ENCODE measurements at places on chromosomes 2 and 18.

- no peak for DNase-seq
Measured at GRCh38 chr18:71902482-71902881, 641.7 kb downstream of the CBLN2 start.

DNA sequence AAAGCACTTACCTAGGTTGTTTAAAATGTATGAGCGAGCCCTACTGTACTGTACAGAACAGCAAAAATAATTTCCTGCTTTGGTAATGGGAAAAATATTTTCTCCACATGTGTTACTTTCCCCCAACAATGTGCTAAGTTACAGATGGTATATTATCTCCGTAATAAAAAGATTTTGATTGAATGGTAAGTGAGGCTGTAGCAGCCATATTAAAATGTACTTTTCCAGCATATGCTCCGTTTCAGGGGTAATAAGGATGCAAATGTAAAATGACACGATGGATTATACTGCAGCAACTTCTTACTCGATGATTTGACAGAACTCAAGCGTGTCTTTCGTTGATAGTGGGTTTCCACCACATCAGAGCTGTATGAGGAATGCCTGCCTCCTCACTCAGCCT, 50.5 kb downstream of the OSBPL6 start:
- DNase-seq, result no peak

DNA sequence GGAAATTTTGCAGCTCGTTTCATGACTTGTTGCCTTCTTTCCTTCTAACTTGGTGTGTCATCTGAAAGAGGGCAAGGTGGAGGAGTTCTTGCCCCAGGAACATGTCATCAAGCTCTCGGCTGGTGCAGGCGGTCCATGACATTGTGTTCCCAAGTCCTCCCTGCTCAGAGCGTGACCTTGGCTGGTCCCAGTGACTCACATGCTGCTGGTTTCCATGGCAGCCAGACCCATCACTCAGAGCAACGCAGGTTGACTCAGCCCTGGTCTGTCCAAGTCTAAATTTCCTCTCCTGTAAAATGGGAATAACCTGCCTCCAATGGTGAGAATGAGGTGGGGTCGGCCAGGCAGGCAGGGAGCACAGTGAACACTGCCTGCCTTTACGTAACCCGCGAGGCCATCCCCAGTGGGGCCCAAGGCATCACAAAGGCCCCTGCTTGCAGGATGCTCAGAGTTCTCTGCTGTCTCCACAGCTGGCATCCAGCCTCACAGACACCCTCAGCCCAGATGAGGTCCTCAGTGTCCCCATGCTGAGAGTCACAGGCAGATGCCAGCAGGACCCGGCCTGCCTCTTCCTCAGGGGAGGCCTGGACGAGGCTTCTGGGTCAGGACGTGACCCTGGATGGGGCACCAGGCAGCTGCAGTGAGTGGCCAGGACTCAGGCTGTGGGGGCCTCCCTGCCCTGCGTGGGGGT, 143.7 kb downstream of the TPO start:
- no peak for DNase-seq

DNA sequence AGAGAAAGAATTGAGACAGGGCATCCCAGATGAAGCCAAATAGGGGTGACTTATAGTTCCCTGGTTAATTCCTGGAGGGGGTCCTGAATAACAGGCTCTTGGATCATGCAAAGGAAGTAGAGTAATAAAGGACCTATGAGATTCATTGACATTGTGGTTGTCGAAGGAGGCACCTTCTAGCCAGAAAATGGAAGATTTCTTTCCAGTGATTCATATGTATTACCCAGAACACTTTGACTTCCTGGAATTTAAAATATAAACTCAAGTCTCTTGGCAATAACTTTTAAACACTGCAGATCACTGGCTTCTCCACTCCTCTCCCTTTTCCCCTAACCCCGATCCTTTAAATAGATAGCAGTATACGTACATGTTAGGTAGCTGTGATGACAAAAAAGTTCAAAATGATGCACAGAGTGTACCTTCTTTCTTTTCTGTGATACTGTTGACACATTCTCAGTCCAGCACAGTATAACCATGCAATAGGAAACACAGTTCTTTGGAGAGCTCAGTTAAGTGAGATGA, 211.8 kb downstream of the LTBP1 start:
- DNase-seq, result no peak

DNA sequence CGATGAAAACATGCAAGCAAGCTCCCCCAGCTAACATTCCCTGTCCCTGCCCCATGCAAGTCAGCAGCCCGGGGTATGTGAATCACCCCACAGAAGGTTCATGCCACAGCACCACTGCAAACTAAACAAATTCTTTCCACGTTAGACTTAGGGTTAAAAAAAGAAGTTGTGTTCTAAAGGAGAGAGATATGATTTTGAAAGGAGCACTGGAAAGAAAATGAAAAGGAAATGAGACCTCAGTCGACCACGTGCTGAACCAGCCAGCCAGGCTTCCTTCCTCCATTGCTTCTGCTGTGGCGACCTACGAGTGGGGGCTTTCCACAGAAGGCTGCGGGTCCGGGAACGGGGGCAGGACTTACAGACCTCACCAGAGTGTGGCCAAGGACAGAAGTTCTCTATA, 52.0 kb downstream of the ARL4C start:
- no peak for DNase-seq

DNA sequence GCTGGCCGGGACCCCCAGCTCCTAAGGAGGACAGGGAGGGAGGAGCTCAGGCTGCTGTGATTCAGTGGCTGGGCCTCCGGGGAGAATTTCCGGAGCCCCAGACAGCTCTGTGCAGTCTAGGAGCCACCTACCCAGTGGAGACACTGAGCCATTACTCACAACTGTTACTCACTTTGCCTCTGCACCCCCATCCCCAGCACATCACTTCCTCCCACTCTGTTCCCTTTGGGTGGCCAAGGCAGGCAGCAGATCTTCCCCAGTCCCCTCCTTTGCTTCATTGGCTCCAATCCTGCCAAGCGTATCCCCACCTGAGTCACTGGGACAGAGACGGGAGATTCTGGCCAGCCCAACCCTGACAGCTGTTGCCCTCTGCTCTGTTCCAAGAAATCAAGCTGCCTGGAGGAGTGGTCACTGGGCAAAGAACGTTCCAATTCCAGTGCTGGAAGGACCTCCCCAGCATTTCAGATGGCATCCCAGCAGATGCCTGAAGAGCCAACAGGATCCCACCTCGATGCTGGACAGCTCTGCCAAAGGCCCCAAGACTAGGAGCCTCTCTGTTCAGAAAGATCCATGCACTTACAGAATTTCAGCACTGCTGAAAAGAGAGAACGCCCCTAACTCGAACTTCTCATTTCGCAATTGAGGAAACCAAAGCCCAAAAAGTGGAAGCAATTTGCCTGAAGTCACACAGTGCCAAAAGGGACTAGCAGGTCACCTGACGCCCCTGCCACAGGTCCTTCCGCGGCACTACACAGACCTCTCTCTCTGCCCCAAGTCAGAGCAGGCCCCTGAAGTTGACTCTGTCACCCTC, 68.3 kb downstream of the TNS1 start:
- DNase-seq, result no peak

- no peak for DNase-seq
Measured at GRCh38 chr2:168189835-168190569, 57.4 kb downstream of the STK39 start.

GRCh38 chr2:40403233-40403836, 48.6 kb downstream of the SLC8A1 start:
- DNase-seq, result no peak

DNA sequence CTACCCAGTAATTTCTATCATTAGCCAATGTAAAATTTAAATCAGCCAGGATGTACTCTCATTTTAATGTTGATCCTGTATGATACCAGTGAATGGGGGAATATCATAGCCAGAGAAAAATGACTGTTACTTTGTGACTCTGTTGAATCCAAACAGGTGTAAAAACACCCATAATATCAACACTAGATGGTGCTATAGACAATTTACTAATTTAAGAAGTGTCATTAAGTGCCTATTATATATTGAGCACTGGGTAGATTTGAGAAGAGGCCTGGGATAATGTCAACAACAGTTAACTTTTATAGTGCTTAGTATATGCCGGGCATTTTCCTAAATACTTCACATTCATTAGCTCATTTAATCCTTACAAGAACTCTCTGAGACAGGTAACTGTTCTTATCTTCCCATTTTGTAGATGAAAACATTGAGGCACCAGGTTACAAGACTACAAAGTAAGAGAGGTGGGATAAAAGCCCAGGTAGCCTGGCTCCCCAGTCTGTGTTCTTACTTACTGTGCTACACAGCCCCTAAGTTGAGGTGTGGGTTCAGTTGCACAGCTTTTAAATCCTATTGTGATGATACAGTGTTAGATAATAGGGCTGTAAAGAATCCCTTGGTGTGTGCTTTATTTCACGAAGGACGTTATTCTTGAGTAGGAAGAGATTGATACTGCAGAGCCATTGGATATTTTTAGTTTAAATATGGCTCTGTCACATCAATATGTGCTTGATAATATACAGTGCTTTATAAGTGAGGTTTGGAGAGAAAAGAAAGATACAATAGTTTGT, 325.5 kb downstream of the AGPS start:
- no peak for DNase-seq

GRCh38 chr2:239226677-239227581, 173.9 kb downstream of the HDAC4 start:
- no peak for DNase-seq

GRCh38 chr18:59540780-59541179, 156.4 kb downstream of the CCBE1 start:
- DNase-seq, result no peak

GRCh38 chr2:181948227-181948626, 37.4 kb upstream of the PPP1R1C start:
- no peak for DNase-seq

- no peak for DNase-seq
Measured at GRCh38 chr2:39334978-39335377, 91.2 kb upstream of the CDKL4 start.

DNA sequence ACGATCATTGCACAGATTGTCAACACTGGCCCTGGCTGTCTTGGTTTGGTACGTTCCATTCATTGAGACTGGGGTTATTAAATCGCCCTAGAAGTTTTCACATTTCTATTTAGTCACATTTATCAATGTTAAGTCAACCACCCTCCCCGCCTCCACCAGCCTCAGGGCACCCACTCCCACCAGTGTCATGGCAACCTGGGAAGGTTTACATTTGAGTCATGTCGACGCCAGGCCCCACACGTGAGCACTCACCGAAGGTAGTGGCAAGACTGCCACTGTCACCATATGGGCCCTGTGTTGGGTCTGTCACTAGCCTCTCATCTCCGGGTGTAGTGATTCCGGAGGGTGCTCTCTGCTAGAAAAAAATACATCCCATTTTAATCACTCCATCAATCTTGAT, 194.2 kb downstream of the TWIST2 start:
- DNase-seq, result no peak

DNA sequence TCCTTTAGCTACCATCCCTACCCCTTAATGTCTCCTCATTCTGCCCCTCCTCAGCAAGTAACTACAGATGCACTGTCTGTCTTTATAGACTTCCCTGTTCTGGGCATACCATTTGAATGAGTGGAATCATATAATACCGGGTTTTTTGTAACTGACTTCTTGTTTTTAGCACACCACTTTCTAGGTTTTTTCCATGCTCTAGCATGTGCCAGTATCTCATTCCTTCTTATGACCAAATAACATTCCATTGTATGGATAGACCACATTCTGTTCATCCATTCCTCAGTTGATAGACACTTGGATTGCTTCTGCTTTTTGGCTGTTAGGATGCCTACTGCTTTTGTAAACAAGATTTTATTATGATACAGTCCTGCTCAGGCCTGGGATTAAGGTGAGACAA, 154.7 kb downstream of the TSN start:
- DNase-seq, result no peak

Measured in NCI-H187 (cell line).